ENCODE measurements at places on chromosomes 4 and X. TPM values are rescaled to one million over a fixed set of nuclear protein-coding genes. Genes with fewer than 3 reads are reported as not detected.

GRCh38 chr4:138958519-138958918, 57.1 kb upstream of the NOCT start:
- H3K4me1 ChIP-seq, result no peaks in the 10 kb centered on the region
- no peak for DNase-seq
- H3K27me3 ChIP-seq, result no peaks in the 10 kb centered on the region
- no peak overlapping the region for H3K27ac ChIP-seq

- no peaks in the 10 kb centered on the region for H3K36me3 ChIP-seq
- no peak overlapping the region for H3K4me3 ChIP-seq
- H3K27me3 ChIP-seq, result no peaks in the 10 kb centered on the region
- DNase-seq, result no peak
Observed at GRCh38 chr4:118954246-118954645, 65.6 kb downstream of the SYNPO2 start.

GRCh38 chr4:168784786-168785461, 225.1 kb downstream of the CBR4 start:
- H3K27me3 ChIP-seq, result no peaks in the 10 kb centered on the region
- H3K36me3 ChIP-seq, result peaks cover 7% of the 10 kb centered on the region
- DNase-seq, result peak; percentile 43
- H3K4me3 ChIP-seq, result no peak overlapping the region

DNA sequence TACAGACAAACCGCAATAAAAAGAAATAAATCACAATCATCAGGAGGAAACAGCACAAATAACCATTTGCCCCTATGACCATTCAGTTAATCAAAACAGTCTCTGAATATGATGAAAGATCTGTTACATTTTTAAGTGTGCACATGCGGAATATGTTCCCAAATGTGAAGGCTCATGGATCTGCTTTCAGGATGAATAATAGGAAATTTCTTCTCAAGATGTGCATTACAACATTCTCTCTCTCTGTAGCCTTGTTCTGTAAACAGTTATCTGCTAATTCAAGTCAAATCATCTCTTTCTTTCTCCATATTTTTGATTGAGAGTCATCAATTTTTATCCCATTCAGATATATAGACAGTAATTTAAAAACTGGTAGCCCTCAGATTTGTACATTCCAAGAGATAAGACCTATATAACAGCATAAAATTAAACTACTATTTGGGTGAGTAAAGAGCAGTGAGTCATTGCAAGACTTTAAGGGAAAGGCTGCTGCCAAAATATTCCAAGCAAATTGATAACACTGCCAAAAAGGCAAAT, 433.9 kb upstream of the ATOH1 start:
- H3K4me1 ChIP-seq, result no peaks in the 10 kb centered on the region
- no peak overlapping the region for H3K27ac ChIP-seq
- H3K4me3 ChIP-seq, result no peak overlapping the region
- no peaks in the 10 kb centered on the region for H3K36me3 ChIP-seq
- no peaks in the 10 kb centered on the region for H3K27me3 ChIP-seq
- no peak for DNase-seq

GRCh38 chrX:72245461-72246089, 6.7 kb upstream of the ERCC6L start:
- no peak overlapping the region for H3K27ac ChIP-seq
- no peaks in the 10 kb centered on the region for H3K27me3 ChIP-seq
- DNase-seq, result peak; percentile 86
- H3K36me3 ChIP-seq, result no peaks in the 10 kb centered on the region

GRCh38 chrX:153474266-153474665, 3.9 kb upstream of the HAUS7 start:
- H3K27me3 ChIP-seq, result no peaks in the 10 kb centered on the region
- no peaks in the 10 kb centered on the region for H3K4me1 ChIP-seq
- no peak for DNase-seq
- H3K36me3 ChIP-seq, result no peaks in the 10 kb centered on the region
- no peak overlapping the region for H3K27ac ChIP-seq

DNA sequence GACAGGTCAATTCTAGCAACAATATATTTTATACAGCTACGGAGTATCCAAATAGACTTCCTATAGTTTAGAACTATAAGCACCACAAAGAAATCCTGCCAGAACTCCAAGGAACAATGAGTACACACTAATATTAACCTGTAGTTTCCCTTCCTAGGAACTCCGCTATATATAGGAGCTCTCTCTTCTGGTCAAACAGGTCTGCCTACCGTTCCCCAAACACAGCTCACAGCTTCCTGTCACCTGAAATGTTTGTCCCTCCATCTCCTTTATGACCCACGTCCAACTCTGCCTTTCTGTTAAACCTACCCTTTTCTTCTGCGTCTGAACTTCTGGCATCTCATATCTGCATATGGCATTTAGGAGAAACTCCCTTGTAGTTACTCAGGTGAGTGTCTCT, 10.5 kb upstream of the GJB1 start:
- H3K4me3 ChIP-seq, result no peak overlapping the region
- H3K36me3 ChIP-seq, result no peaks in the 10 kb centered on the region
- DNase-seq, result no peak
- no peaks in the 10 kb centered on the region for H3K27me3 ChIP-seq

GRCh38 chrX:9498236-9498635, 33.4 kb downstream of the TBL1X start:
- peaks cover 15% of the 10 kb centered on the region for H3K36me3 ChIP-seq
- H3K4me1 ChIP-seq, result no peaks in the 10 kb centered on the region
- no peak overlapping the region for H3K27ac ChIP-seq
- no peak overlapping the region for H3K4me3 ChIP-seq
- no peak for DNase-seq

GRCh38 chrX:30607155-30607554, 29.6 kb upstream of the TASL start:
- no peaks in the 10 kb centered on the region for H3K27me3 ChIP-seq
- DNase-seq, result no peak
- H3K27ac ChIP-seq, result no peak overlapping the region
- no peaks in the 10 kb centered on the region for H3K36me3 ChIP-seq

GRCh38 chr4:184688447-184688846, 38.9 kb downstream of the PRIMPOL start:
- H3K36me3 ChIP-seq, result peaks cover 6% of the 10 kb centered on the region
- no peak overlapping the region for H3K4me3 ChIP-seq
- no peak for DNase-seq
- no peaks in the 10 kb centered on the region for H3K27me3 ChIP-seq

The EFHC2 gene
- total RNA-seq, result 0.18 TPM

The FREM3 gene
- total RNA-seq, result not detected

The CT47B1 gene
- not detected for total RNA-seq

The MAGEA9B gene
- total RNA-seq, result not detected

Measured in SJCRH30 (cell line).